ENCODE measurements at places on chromosomes 12 and 14.

GRCh38 chr12:113899042-113899560, 67.0 kb downstream of the RBM19 start:
- no peak for DNase-seq

DNA sequence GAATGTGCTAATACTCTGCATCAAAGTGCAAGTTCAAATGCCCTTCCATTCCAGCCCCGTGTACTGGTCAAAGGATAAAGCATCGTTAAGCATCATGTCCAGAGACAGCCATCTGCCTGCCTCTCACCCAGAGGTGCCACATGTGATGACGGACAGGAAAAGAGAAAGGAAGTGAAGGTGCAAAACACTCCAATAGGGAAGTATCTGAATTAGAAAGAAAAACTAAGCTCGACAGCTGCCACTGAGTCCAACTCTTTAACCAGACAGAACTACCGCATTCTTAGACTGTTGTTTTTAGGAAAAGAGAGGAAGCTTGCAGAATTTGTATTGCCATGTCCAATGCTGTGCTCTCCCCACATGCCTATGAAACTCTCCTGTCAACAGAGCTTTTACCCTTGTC, 465.0 kb upstream of the SOX5 start:
- no peak for DNase-seq

DNA sequence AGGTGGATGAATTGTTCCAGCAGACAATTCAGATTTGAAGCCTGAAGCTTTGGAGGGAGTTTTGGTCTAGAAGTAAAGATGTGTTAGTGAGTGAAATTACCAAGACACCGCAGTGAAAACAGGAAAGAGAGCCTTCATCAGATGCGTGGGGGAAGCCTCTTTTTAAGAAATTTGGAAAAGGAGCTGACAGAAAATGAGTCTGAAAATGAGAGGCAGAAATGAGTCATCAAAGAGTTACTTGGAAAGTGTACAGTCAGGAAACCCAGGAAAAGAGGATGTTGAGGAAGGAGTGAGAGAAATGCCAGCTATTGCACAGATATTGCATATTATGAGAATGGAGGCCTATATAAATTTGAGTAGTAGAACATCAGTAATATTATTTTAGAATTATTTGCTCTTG, 520.7 kb downstream of the NRXN3 start:
- no peak for DNase-seq

GRCh38 chr14:53695692-53696214, 260.9 kb downstream of the BMP4 start:
- DNase-seq, result no peak

DNA sequence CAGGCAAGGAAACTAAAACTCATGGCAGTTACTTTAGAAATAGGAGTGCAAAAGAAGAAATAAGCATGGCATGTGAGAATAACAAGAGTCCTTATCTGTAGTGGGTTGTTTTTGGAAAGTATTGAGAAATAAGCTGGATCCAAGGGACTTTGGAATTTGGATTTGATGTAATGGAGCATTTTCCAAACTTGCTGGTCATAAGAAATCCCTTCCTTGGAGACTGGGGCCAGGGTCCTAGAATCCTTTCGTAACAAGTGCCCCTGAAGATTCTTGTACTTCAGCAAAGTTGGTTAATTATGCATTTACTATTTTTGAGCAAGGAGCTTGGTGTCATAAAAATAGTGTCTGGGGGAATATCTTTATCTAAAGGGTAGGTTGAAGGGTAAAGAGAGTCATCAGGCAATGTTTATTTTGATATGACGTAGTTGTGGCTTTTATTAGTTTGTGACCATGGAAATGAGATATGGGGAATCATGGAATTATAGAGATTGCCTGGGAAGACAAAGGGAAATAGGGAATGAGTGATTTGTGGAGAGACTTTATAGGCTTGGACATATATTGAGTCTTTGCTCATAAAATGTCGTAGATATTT, 53.9 kb downstream of the WNK1 start:
- DNase-seq, result no peak

DNA sequence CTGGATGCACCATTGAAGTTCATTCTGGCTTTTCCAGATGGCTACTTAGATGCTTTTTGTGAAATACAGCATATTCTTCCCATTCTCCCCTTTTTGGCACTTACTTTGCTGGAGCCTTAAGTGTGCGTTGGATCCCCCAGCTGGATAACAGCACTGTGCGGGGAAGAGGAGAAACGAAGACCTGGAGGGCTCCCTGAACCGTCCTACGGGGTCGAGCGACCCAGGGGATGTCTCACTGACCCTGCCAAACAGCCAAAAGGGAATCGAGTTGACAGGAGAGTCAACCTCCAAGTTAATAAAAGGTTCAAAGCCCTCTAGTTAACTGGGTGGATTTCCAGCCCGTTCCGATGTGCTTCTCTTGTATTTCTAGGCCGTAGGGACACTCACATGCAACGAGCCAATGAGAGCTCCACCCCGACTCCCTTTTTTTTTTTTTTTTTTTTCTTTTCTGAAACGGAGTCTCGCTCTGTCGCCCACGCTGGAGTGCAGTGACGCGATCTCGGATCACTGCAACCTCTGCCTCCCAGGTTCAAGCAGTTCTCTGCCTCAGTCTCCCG, 1.0 kb upstream of the CAMKK2 start:
- peak; percentile 32 for DNase-seq

DNA sequence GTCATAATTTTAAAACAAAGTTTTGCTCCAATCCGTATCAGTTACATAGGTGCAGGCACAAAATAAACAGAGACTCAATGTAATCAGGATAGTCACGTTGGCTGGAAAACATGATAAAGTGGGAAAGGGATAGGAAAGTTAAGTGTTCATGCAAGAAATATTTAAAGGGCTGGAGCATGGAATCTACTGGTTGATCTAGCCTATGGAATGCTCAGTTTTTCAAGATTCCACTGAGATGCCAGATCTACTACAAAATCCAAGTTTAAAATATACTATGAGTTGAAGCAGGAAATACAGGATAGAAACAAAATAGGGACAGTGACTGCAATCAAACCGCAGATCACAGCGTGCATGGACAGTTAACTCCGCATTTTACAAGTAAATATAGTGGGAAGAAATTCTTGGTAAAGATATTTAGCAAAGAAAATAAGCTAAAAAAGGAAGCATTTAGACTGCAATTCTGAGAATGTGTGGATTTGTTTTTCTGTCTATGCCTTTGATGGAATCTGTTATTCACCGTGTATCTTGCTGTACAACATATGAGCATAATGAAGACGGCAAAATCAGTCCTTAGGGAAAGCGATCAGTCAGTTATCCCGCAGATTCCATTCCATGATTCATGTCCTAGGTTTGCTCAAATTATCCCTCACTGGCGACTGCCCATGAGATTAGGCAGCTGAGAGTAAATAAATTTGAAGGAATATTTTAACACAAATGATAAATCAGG, 1044.3 kb downstream of the FLRT2 start:
- no peak for DNase-seq

GRCh38 chr12:94706250-94706661, 55.9 kb upstream of the TMCC3 start:
- DNase-seq, result no peak

DNA sequence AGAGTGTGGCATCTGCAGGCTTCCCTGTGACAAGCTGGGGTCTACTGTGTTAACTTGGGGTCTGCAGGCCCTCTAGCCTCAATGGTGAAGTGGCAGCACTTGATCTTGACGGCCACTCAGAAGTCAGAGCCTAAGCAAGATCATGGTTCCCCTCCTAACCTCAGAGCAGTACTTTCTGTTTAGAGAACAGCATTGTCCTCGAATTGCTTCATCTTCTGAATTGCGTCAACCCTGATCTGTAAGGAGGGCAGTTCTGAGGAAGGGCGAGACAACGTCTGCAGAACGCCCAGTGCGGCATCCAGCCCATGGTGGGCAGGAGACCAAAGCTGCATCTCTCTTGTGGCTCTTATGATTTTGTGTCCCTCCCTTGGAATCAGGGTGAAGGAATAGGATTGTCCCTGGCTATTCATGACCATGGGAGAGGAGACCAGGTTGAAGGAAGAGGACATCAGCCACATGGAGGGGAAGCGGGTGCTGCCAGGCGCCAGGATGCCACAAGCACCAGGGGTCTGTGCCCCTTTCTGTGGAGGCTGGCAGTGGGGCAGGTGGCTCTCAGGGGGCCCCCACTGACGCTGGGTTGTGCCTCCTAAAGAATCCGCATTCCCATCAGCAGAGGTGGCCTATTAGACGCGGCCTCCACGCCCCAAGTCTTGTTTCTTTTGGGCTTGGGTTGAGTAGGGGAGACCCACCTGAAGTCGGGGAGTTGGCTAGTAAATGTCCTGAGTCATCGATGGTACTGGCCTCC, 2.2 kb downstream of the SERPINA9 start:
- no peak for DNase-seq

GRCh38 chr12:92185052-92185451, 39.4 kb upstream of the BTG1 start:
- DNase-seq, result peak; percentile 19

DNA sequence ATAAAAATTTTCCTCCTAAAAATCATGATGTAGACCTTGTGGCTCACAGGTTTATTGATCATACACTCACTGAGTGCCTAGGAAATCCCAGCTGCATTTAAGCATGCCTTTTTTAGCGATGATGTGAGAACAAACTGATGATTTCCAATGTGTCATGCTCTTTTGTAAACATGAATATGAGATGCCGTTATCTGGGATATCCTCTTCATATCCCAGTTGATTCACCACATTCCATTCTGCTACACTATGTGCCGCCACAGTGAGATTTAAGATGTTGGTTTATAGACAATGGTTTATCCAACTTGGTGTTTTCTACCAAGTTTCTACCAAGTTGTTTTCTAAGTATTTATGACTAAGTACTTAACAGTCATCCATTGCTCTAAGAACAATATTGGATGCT, 5.2 kb downstream of the OR4E1 start:
- DNase-seq, result no peak

- peak; percentile 46 for DNase-seq
These were observed 27.5 kb downstream of the TCHP start for GRCh38 chr12:109927622-109928021.

Data from OCI-LY7 (cell line).